ENCODE measurements at places on chromosomes 11 and 22. TPM values are rescaled to one million over a fixed set of nuclear protein-coding genes. Genes with fewer than 3 reads are reported as not detected.
A peak's percentile ranks its signal among the peaks of the same experiment; 100 is the strongest.

Gene CCDC188
- total RNA-seq = 0.93 TPM

DNA sequence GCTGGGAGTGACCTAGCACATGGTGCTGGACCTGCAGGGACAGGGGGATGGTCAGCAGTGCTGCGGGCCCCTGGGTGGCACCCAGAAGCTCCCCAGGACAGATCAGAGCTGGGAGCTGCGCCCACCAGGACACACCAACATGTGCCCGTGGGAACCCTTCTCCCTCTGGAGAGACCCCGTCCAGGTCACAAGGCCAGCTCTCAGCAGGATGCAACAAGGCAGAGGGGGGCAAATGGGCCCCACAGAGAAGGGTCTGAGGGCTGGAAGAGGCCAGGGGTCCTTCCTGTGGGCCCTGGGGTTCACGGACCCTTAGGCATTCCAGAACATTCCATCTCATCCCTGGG lies 6.2 kb downstream of the DUSP8 start:
- DNase-seq = no peak

Gene NNMT
- 61.5 TPM for total RNA-seq

- peak; percentile 38 for DNase-seq
These were observed 284.0 kb downstream of the KIRREL3 start for GRCh38 chr11:126716456-126717083.

GRCh38 chr11:68018730-68019190 lies 8.6 kb downstream of the ALDH3B1 start:
- DNase-seq = no peak

- DNase-seq = no peak
These were observed 16.4 kb upstream of the SHANK2 start for GRCh38 chr11:71268706-71269321.

GRCh38 chr11:15672825-15673224 lies 558.1 kb downstream of the INSC start:
- DNase-seq = no peak

- peak; percentile 34 for DNase-seq
These were observed 11.3 kb upstream of the RCN1 start for GRCh38 chr11:32079553-32079952.

GRCh38 chr22:28892175-28892731 lies 8.9 kb downstream of the ZNRF3 start:
- no peak for DNase-seq

Gene MICAL2
- 12.9 TPM for total RNA-seq

Gene MRGPRX1
- not detected for total RNA-seq

- DNase-seq = peak; percentile 83
These were observed 19.6 kb upstream of the PISD start for GRCh38 chr22:31681349-31682345.

- peak; percentile 93 for DNase-seq
These were observed at the start of the genes IGHMBP2 and MRPL21 for GRCh38 chr11:68903288-68904247. TSS of gene IGHMBP2 (plus strand) at chr11:68903891. CDS start at chr11:68903953, 62 bp downstream. TSS of gene MRPL21 (minus strand) at chr11:68903832. CDS start at chr11:68903810, 22 bp downstream.

DNA sequence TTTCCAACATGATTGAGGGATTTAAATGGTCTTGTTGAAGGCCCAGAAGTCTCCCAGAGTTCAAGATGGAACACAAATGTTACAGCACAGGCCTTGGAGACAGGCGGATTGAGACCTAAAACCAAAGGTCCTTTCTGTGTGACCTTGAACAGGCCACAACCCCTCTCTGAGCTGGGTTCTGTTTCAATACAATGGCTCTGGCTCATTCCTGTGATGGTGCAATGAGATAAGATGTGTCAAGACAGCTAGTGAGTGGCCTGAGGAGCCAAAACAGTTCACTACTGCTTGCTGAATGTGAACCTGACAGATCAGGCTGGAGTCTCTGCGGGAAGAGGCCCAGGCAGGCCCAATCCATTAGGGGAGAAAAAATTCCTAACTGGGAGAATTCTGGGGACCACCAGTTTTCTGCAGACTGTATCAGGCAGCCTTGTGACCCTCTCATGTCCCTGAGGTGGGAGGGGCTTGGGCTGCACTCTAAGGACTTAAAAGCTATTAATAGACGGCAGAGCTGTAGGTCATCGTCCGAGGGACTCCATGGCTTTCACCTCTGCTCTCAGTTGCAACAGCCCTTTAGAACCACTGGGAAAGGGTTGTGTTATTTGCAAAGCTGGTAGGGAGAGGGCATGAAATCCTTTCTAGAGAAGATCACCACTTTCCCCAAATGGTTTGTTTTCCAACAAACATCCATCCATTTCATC lies 126.1 kb upstream of the TEAD1 start:
- no peak for DNase-seq
